ENCODE measurements at places on chromosomes 7 and 10.

- no peak for DNase-seq
These were observed 41.1 kb upstream of the TMEM72 start for GRCh38 chr10:44870031-44870430.

DNA sequence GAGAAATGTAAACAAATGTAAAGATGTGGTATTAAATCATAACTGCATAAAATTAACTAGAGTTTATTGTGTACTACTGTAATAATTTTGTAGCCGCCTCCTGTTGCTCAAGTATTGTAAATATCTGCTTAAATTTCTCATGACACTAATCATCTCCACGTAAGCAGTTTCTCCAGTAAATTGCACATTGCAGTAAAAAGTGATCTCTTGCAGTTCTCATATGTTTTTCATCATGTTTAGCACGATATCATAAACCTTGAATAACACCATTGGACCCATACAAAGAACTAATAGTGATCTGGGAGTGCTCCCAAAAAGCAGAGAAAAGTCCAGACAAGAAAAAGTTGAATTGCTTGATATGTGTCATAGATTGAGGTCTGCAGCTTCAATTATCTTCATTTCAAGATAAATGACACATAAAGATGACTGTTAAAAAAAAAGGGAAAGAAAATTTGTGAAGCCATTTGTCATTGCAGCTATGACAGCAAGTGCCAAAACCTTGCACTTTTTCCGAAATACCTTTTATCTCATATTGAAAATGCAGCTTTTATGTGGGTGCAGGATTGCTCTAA is 15.3 kb downstream of the LIPA start:
- DNase-seq = no peak

DNA sequence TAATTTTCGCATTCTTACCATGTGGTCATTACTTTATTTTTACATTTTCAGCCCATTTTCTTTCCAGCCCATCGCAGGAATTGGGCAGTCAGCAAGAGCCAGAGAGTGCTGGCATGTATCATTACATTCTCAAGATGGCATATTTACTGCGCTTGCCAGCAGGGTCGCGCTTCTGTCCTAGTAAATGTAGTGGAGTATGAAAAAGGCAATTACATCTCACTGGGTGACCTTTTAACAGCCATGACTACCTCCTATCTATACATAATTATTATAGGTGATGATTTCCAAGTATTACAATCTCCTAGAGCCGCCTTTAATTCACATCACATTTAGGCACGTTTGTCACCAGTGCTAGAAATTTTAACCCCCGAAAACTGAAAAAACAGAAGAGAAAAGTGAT is 433.7 kb upstream of the MGMT start:
- no peak for DNase-seq

GRCh38 chr7:10977113-10977512 is 3.4 kb downstream of the PHF14 start:
- DNase-seq = no peak

- no peak for DNase-seq
These were observed 1.9 kb upstream of the CUL1 start for GRCh38 chr7:148696787-148697186.

- no peak for DNase-seq
These were observed at the start of gene STRA8 for GRCh38 chr7:135233570-135233969. Gene STRA8, plus strand, starts transcription at chr7:135233838. Its CDS starts 6,687 bp downstream, at chr7:135240525.

DNA sequence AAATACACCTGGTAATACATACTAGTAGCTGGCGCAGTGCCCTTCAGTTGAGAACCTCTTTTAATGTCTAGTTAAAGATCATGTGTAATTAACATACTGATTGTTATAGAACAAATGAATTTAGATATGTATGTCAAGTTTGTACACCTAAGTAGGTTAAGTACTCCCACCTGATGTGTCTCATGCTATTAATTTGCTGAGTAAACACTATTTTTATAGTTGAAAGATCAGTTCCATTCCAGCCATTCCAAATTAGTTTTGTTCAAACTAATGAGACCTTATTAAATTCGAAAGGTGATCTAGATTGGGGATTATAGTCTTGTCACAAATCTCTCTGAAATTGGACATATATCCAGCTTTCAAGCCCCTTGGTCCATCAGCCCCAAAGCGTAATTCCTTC is 710.0 kb downstream of the LRMDA start:
- DNase-seq = no peak

DNA sequence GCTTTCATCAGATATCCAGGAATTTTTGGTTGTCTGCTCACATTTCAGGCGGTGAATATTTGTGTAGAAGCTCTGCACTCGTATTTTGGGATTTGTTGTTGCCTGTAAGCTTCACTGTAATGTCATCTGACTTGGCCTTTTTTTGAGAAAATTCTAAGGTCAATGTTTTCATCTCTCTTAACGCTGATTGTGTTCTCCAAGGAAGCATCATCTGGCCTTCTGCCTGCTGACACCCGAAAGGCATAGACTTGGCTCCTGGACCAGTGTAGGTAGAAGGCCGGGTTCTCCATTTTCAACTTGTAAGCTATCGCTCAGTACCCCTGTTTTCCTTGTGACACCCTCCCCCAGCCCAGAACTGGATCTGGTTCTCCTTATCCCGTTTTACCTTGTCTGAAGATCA is 44.2 kb downstream of the SLC13A1 start:
- no peak for DNase-seq

GRCh38 chr7:151110941-151111645 is 24.8 kb downstream of the AGAP3 start:
- DNase-seq = no peak

DNA sequence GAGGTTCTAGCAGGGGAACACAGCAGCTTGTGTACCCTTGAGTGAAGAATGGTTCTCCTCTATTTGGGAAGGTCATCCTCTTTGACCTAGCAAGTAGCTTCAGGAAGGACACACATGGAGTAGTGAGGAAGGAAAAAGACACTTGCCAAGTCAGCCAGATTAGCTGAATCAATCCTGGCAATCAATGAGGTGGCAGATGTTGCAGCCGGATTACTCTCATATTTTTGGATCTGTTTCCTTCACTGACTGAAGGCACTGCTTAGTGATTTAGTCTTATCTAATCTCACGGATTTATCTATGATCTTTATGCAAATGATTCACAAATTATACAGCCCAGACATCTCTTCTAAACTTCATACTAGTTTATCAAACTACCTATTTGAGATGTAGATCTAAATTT is 218.8 kb downstream of the GPR158 start:
- no peak for DNase-seq

GRCh38 chr10:11863353-11864109 is 40.4 kb downstream of the PROSER2 start:
- DNase-seq = no peak

- no peak for DNase-seq
These were observed 59.0 kb downstream of the ZMYND11 start for GRCh38 chr10:194281-194680.

GRCh38 chr10:119203006-119203405 is 4.4 kb upstream of the GRK5 start:
- DNase-seq = no peak

DNA sequence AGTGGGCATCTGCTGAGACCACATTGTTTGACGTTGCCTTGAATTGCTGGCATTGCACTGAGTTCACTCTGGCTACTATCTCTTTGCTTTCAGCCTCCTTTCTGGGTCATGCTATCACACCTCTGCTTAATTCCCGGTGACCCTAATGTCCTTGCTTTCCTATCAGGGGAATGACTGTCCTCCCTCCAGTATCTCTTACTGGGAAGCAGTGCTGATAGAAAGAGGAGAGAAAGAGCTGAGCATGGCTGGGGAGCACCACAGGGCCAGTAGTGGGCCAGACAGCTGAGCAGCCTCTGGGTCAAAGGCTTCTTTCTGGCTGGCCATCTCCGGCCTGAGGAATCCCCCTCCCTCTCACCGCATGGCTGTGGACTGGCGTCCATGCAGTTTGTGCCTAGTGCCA is 428.7 kb downstream of the INHBA start:
- no peak for DNase-seq

GRCh38 chr10:98980353-98980752 is 255.3 kb downstream of the HPSE2 start:
- no peak for DNase-seq

- no peak for DNase-seq
These were observed 635 bp downstream of the ZNF12 start for GRCh38 chr7:6705959-6706665.

GRCh38 chr7:80136261-80137055 is 1.8 kb downstream of the GNAI1 start:
- no peak for DNase-seq

DNA sequence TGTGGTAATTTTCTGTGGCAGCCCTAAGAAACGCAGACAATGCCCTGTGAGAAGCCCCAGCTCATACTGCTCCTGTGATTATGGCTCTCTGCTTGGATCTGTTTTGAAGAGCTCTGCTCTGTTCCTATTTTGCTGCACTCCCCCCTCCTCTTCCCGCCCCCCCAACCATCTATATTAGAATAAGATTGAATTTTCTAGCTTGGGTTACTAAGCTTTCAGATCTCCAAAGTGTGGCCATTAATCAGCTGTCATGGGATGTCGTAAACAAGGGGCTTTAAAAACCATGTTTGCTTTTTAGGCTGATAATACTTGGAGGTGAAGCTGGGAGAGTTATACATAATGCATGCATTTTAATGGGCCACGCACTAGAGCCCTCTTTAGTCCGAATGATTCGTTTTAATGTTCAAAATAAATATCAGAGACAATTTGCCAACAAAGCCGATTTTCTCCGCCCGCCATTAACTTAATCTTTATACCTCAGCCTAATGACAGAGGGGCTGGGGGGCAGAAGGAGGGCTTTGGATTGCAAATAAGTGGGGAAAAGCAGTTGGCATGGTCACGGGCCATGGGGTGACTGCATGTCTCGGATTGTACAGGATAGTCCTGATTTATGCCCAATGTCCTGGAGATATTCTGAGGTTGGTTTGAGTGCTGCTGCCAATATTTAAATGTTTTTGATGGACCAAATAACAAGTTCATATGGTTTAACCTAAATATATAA is 165.5 kb downstream of the RPS24 start:
- DNase-seq = no peak

- no peak for DNase-seq
These were observed 767.2 kb downstream of the TNS3 start for GRCh38 chr7:46814516-46815250.

- DNase-seq = no peak
These were observed 217.2 kb downstream of the ANK3 start for GRCh38 chr10:60172363-60172990.

DNA sequence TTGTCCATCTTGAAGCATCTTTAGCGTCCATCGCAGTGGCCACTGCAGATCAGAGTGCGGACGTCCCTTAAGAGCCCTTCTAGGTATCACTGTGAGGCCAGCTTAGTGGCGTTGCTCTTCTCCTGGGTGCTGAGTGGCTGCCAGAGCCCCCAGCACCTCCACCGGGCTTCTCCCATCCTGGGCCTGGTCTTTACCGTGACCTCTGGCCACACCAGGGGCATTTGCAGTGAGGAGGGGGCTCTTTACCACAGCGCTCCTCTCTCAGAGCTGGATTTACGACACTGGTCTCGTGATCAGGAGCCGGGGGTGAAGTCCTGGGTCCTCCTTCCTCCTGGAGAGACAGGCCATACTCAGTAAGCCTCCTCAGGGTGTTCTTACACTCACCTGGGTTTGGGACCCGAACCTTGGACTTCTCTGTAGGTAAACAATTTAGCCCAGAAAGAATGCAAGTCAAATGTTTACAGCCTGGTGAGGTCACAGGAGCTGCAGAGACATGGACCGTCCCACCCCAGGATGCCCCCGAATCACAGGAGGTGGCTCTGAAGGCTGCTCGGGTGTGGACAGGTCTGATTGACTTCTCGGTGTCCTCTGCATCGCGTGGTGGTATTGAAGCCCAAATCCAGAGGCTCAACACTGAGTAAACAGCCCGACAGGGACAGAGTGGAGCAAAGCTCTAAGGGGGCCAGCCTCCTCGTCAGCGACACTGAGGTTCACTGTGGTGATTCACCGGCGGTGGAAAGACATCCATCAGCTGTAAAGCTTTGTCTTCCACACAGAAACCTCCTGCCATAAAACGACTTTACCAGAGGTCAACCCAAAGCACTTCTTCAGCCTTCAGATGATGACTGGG is 33.0 kb downstream of the JAKMIP3 start:
- DNase-seq = no peak

GRCh38 chr7:108376206-108376605 is 80.0 kb downstream of the NRCAM start:
- DNase-seq = no peak

GRCh38 chr10:29243750-29244149 is 45.1 kb upstream of the LYZL1 start:
- no peak for DNase-seq

DNA sequence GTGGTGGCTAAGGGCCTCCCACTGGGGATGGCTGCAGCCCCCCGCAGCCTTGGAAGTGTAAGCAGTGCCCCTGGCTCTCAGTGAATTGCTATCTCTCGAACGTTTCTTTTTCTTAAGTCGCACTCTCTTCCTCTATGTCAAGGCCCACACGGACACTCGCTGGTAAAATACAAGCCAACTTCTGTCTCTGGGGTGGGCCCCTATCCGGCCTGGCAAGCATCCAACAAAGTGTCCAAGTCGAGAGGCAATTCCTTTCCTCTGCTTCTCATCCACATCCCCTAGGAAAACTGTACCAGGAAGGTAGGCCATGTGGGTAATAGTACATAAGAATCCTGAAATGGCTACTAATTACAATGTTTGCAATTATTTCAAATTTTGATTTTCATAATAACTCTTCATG is 194.9 kb upstream of the MGMT start:
- no peak for DNase-seq

- no peak for DNase-seq
These were observed 51.7 kb downstream of the COL17A1 start for GRCh38 chr10:104033966-104034365.

DNA sequence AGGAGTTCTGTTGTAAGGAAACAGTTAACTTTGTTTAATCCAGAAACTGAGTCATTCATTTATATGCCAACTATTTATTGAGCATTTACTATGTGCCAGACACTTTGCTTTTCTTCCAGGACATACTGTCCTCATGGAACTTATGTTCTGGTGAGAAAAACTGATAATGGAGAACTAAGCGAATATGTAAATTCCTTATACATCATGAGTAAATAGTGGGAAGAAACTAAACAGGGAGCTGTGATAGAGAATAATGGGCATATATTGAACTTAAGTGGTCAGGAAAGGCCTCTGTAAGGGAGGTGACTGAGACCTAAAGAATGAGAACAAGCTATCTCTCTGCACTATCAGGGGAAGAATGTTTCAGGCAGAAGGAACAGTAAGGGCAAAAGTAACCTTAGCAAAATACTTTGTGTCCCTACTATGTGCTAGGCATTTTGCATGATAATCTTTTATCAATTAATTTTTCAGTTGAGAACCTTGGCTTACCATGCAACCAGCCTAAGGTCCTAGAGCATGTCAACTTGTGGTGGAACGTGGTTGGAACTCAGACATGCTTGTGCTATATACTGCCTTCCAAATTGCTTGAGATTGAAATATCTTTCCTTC is 45.4 kb downstream of the ST7 start:
- no peak for DNase-seq

Data from SIG-M5 (cell line).